ENCODE measurements at places on chromosomes 7 and 10.

- no peak for DNase-seq
Measured at GRCh38 chr10:24589265-24589664, 134.4 kb downstream of the ARHGAP21 start.

DNA sequence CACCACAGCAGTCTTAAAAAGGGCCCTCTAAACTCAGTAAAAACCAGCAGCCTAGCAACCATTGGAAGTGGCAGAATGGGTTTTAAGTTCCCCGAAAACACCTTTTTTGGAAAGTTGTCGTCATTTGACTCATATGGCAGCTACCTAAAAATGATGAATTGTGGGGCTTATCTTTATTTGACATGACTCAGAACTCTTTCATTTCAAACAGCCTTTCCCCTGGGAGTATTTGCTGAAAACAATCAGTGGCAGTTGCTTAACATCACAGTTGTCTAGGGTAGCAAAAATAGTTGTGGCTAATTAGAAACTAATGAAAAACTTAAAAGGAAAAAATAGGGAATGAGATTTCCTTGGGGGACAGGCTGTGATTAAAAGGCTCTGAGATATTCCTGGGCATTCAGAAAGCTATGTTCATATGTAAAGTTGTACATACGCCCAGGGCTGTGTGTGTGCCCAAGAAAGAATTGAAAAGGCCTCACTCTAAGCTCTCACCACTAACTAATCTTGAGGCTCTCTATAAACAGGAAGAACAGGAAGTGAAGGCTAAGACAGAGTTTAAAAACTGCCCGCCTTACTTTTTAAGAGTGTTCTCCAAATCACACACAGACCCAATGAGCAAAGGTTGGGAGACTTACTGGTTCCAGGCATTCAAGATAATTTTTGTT lies 81.7 kb upstream of the HECTD2 start:
- no peak for DNase-seq

- DNase-seq, result peak; percentile 12
Measured at GRCh38 chr10:124935946-124936345, 6.0 kb upstream of the ZRANB1 start.

DNA sequence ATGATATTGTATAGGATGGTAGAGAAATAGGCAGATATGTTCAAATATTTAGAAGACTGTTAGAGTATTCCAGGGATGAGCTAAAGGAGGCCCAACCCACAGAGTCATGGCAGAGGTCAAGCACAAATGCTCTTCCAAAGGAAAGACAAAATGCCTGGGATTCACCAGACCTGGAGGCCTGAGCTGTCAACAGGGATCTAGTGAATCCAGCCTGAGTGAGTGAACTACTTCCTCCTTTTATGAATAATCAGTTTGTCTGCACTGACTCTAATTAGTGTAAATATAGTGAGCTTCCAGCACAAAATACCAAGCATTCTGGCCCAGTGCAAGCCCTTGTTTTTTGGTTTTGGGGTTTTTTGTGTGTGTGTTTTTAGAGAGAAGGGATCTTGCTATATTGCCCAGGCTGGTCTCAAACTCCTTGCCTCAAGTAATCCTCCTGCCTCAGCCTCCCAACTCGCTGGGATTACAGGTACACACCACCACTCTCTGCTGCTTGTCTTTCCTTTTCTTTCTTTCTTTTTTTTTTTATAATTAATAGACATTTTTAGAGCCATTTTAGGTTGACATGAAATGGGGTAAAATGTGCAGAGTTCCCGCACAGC lies 244.4 kb downstream of the SKIDA1 start:
- no peak for DNase-seq

- DNase-seq, result no peak
Measured at GRCh38 chr10:123549761-123550454, 116.2 kb upstream of the GPR26 start.

DNA sequence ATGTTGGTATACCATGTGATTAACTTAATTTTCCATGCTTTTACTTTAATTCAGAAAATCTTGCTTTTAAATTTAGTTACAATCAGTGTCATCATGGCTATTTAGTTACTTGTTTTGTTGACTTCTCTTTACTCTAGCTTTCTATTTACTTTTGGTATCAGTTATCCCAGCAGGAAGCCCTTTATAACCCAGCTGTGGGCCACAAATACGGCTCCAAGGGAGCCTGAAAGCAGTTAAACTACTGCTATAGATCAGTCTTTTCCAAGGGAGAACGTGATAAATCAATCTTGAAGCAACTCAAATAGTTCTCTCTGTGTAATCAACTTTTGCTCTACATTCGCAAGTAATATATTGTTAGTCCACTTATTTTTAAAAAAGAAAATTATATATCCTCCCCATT lies 287.4 kb downstream of the CACNA2D1 start:
- no peak for DNase-seq

GRCh38 chr7:28685242-28685643 lies 272.9 kb downstream of the TRIL start:
- no peak for DNase-seq

DNA sequence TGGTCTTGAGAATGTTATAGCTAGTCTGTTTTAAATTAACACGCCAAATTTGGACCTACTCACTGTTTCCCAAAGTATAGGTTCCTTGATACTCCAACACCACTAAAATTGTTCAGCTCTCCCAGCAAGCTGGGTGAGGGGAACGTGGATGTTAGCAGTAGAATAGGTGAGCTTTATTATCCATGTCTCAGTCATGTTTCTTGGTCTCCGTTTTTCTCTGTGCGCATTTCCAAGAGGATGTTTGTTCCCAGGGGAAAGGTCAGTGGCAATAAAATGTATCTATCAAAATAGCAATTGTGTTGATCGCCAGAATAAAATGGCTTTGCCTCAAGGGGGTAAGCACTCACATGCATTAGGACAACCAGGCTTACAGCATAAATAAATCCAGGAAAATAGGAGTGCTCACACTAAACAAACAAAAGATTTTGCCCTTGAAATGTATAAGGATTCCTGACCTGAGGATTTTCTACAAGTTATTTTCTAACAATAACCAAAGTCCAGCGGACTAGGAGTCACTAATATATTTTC lies 187.0 kb upstream of the C7orf33 start:
- no peak for DNase-seq

- no peak for DNase-seq
Measured at GRCh38 chr7:17095931-17096330, 202.5 kb upstream of the AHR start.

DNA sequence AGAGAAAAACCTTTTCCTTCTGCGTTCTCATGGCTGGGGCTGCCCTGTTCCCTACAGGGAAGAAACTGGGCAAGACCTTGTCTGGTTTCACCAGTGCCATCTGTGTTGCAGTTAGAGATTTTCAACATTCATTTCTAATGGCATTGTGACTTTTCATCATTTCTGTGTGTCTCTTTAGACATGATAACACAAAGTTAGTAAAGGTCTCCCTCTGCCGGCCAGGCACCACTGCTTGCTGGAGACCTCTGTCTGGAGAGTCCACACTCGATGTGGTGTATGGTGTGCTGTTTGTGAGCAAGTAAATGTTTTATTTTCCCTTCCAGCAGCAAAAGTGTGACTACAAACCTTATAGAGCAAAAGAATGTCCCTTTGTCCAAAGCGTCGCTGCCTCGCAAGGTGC lies 213.5 kb downstream of the PAXIP1 start:
- no peak for DNase-seq

- no peak for DNase-seq
Measured at GRCh38 chr10:87642988-87643387, 16.7 kb upstream of the PAPSS2 start.
